ENCODE measurements at places on chromosomes 3 and 15.

- peak; percentile 83 for DNase-seq
Measured at GRCh38 chr3:69009559-69010410, 3.7 kb downstream of the EOGT start.

GRCh38 chr3:38173834-38174418 lies 8.6 kb downstream of the OXSR1 start:
- no peak for DNase-seq

DNA sequence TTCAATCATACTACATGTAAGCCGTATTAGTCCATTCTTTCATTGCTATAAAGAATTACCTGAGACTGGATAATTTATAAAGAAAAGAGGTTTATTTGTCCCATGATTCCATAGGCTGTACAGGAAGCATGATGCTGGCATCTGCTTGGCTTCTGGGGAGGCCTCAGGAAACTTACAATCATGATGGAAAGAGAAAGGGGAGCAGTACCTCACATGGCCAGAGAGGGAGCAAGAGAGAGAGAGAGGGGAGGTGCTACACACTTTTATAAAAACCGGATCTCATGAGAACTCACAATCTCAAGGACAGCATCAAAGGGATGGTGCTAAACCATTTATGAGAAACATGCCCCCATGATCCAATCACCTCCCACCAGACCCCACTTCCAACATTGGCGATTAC lies 14.3 kb upstream of the CLASP2 start:
- DNase-seq: no peak

DNA sequence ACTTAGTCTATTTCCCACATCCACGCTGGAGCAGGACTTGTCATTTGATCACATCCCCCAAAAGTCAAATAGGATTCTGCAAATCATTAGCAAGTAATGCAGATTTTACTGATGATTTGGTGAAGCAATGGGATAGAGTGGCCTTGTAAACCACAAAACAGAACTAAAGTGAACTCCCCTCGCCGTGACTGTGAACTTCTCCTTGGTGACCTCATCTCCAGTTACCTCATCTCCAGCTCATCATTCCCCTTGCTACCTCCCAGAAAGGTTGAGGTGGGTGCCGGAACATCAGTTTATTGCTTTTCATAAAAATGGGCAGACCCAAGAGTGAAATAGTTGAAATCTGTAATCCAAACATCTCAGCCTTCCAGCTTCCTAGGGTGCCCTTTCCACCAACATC lies 36.7 kb upstream of the ADPGK start:
- DNase-seq: no peak

DNA sequence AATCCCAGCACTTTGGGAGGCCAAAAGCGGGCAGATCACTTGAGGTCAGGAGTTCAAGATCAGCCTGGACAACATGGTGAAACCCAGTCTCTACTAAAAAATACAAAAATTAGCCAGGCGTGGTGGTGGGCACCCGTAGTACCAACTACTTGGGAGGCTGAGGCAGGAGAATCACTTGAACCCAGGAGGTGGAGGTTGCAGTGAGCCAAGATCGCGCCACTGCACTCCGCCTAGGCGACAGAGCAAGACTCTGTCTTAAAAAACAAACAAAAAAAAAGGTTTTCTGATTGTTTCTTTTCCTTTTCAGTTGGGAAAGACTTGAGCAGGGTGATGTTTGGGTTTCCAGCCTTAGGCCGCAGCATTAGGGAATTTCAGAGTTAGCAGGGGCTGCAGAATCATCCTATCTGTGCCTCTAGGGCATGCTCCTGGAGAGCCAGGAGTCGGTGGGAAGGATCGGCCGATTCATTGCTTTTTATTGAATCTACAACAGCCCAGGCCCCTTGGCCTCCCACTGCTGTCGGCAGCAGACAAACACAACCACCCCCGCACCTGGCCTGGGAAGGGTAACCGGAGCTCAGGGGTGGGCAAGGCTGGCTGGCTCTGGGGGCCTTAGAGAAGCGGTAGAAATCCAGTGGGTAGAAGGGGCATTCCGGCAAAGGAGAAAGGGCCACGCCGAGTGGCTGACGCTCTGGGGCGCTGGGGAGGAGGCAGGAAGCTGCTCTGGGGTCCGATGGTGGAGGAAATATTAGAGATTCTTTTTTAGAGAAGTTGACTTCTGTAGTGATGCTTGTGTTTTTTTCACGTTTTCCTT lies 6.3 kb downstream of the CHAC1 start:
- no peak for DNase-seq

DNA sequence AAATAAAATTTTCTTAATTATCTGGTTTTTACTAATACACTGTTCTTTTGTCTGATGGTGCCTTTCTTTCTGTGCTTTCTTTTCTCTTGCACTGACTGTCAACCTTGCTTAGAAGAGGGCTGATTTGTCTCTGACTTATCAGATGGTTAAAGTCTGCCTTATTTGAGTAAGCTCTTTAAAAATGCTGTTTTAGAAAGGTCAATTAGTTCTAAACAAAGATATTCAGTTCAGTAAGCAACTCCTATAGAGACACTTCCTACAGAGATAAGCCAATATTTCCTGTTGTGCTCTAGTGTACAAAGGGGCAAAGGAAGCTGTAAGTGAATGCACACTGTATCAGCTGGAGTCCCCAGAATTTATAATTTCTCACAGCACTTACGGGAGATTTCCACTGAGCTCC lies 153.4 kb upstream of the TSPAN3 start:
- DNase-seq: no peak

DNA sequence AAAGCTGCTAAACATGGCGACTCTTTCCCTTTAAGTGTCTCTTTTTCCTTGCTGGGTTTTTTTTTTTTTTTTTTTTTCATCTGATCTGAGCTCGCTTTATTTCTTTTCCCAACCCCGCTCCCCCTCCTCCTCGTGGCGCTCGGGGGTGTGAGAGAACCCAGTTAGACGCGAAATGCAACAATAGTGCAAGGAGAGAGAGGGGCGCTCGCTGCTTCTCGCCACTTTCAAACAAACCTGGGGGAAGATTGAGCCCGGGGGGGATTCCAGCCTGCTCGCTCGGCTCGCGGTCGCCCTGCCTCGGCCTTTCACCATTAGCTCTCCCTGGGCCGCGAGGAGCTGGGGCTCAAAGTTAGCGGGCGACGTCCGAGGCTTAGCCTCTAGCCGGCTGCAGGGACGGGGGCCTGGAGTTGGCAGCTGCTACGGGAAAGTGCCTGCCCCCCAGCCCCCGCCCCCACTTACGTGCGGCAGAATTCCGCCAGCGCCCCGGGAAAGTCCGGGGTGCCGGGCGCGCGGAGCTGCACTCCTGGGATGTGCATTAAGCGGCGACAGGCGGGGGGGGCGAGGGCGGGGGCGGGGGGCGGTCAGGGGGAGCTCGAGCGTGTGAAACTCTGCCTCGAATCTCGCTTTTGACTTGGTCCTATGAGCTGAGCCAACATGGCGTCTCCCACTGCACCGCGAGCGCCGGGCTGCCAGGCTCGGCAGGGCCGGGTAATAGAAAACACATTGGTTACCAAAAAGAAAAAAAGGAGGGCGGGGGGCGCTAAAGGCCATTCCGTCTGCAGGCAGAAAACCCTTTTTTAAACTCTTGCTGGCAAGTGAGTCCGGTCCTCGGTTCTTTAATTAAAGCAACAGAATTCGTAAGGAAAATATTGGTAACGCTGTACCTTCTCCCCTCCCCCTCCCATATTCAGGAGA lies 10.4 kb downstream of the NR2F2 start:
- peak; percentile 73 for DNase-seq

GRCh38 chr3:190444576-190445145 lies 5.0 kb downstream of the TMEM207 start:
- no peak for DNase-seq

DNA sequence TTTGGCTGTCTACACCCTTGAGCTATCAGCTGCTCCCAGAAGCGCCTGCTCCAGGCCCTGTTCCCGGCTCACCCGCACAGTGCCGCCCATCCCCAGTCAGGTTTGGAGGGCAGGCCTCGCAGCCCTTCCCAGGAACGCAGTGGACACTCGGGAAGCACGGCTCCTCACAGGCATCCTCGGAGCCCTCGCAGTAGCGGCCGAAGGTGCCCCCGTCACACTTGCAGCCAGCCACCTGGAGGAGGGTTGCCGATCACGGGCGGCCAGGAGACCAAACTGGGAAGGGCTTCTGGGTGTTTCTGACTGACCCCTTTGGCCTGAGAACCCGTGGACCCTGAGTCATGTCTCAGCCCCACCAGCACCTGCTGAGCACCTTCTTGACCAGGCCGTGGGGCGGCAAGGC lies 33.4 kb downstream of the MUC20 start:
- DNase-seq: no peak

DNA sequence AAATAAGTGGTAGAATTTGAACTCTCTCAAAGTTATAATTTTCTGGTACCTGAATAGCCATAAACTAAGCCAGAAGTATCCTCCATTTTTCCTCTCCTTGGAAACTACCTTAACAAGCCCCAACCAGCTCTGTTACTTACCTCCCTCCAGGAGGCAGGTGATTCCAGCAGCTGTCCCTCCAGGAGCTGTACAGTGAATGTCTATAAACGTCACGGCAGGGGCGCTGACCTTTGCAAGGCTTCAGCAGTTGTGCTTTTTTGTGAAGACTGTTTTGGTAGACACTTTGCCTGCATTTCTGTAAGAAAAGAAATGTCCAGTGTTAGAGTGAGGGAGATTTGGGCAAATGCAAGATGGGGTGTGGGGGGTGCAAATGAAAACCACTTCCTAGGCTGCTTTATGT lies 67.2 kb downstream of the LEO1 start:
- no peak for DNase-seq

GRCh38 chr3:29827756-29828155 lies 546.9 kb downstream of the RBMS3 start:
- peak; percentile 4 for DNase-seq

DNA sequence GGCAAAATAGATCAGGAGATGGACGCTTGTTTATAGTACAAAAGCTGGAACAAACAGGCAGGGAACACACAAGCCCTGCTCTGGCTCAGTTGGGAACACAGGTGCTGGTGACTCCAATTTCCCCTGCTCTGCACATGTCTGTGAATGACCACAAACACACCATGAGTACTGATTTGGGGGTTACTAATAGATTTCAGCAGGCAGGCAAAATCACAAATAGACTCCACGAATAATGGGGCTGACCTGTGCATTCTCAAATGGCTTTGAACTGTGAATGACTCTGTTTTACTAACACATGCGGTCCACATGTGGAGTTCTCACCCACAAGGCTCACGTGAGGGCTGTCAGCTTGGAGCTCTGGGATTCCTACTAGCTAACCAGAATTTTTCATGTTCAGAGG lies 3.9 kb downstream of the RTP3 start:
- DNase-seq: peak; percentile 46

- peak; percentile 54 for DNase-seq
Measured at GRCh38 chr3:107892955-107893624, 197.7 kb downstream of the CD47 start.

DNA sequence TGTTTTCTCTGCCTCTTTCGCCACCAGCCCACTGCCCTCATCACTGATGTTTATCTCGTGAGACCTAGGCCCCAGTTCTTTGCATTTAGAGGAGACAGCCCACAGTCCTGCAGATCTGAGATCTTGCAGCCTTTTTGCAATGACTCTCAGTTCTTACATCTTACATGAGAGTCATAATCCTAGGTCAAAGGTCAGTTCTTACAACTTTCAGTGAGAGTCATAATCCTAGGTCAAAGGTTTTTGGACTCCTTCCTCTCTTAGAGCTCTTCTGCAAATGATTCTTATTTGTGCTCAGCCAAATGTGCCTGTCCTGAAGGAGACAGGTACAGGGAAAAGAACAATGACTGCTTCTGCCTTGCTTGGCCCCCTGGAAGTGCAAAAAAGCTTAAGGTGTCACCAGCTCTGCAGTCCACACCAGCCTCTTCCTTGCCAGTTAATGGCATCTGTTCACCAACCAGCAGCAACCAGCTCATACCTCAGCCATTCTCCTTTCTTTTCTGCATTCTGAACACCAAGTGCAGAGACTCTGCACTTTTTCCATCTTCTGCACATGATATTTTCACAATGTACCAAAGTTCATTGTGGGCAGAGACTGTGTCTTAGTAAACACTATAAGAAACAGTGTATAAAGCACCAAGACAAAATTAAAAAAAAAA lies 67.1 kb downstream of the ABHD5 start:
- DNase-seq: no peak

- DNase-seq: no peak
Measured at GRCh38 chr15:56814429-56814828, 81.1 kb upstream of the ZNF280D start.

GRCh38 chr3:149145974-149146373 lies 16.5 kb downstream of the HPS3 start:
- DNase-seq: no peak

DNA sequence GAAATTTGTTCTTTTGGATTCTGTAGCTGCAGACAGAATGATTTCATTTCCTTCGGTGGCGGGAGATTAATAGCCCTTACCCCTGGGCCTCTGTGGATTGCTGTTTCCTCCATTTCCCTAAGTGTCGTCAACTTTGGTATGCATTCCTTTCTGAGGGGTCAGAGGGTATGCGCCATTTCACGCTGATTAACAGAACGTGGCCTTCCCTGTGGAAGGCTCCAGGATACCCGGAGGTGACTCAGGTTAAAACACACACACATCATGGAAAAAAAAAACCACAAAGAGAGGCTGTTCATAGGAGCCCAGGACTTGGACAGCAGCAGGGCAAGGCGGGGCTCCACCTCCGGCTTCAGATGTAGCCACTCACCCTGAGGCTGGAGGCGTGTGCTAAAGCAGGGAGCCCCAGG lies 51.9 kb downstream of the EPHB1 start:
- DNase-seq: peak; percentile 95

DNA sequence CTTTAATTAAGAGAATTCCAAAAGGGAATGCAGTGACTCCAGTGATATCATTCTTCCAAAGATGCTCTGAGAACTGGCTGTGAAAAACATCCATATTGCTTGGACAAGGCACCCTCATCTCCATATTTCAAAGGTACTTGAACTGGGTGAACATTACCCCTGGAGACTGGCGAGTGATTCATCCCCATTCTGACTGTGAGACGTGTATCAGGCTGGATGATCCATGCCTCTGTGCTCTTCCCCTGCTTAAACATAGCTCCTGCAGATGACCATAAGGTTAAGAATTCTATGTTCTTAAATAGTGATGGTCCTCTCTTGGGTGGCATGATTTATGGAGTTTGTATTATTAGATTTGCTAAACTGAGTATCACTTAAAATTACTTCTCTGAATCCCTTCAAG lies 137.8 kb downstream of the GABRB3 start:
- no peak for DNase-seq

- no peak for DNase-seq
Measured at GRCh38 chr15:60899322-60899966, 329.7 kb downstream of the RORA start.

- peak; percentile 38 for DNase-seq
Measured at GRCh38 chr15:66650433-66650832, 51.6 kb upstream of the SMAD6 start.

DNA sequence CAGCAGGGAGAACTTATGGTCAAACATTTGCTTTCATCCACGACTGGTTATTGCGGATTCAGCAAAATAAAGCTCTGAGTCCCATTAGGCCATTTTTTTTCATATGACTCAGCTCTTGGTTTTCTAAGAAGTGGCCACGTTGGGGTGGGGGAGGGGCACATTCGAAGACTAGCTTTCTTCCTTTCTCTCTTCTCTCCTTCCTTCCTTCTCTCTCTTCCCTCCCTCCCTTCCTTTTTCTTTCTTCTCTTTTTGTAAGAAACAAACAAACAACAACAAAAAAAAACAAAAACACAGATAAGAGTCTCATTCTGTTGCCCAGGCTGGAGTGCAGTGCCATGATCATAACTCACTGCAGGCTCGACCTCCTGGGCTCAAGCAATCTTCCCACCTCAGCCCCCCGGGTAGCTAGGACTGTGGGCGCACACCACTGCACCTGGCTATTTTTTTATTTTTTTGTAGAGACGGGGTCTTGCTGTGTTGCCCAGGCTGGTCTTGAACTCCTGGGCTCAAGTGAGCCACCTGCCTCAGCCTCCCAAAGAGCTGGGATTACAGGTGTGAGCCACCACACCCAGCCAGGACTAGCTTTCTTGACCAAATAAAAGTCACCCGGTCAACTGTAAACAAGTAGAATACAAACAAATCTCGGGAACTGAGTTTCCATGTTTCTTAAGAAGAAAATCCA lies 41.6 kb downstream of the ABCC5 start:
- DNase-seq: no peak
